Osteoblast (primary cell): ENCODE measurements at places on chromosomes 13 and 19. TPM values are rescaled to one million over a fixed set of nuclear protein-coding genes. Genes with fewer than 3 reads are reported as not detected.

Gene ADGRE3
- total RNA-seq, result not detected in 2 replicates

Gene RDH13
- 9.7 and 12.7 TPM in 2 replicates for total RNA-seq

Gene NFIX
- total RNA-seq, result 114 and 122 TPM in 2 replicates

Gene OR4F17
- not detected in 2 replicates for total RNA-seq

Gene GADD45B
- 41.8 and 46.3 TPM in 2 replicates for total RNA-seq

Gene ERICH6B
- not detected in 2 replicates for total RNA-seq

Gene CCDC194
- not detected in 2 replicates for total RNA-seq

Gene RFPL4AL1
- not detected in 2 replicates for total RNA-seq

Gene GJA3
- under 0.01 TPM in 2 replicates for total RNA-seq

Gene TLE2
- total RNA-seq, result 2.4 and 5.1 TPM in 2 replicates

Gene PDX1
- total RNA-seq, result not detected in 2 replicates

Gene SMAD9
- 3.2 and 4.7 TPM in 2 replicates for total RNA-seq

Gene TUBA3C
- total RNA-seq, result not detected in 2 replicates

Gene KIR2DL1
- total RNA-seq, result not detected in 2 replicates

Gene AMER2
- not detected in 2 replicates for total RNA-seq

Gene GTF3A
- total RNA-seq, result 111 and 115 TPM in 2 replicates

Gene GRIN3B
- total RNA-seq, result not detected in 2 replicates

Gene ZNF14
- total RNA-seq, result 6.5 and 7.4 TPM in 2 replicates

Gene PALM
- 9.7 and 10.5 TPM in 2 replicates for total RNA-seq

Gene ZFP28
- 7.6 and 7.7 TPM in 2 replicates for total RNA-seq

Gene ZNF264
- total RNA-seq, result 26.5 and 32.9 TPM in 2 replicates

Gene GZMM
- total RNA-seq, result under 0.01 TPM in 1 of 2 replicates, not detected in the other

Gene ATP8B3
- total RNA-seq, result 0.59 and 0.72 TPM in 2 replicates

Gene OR1I1
- total RNA-seq, result not detected in 2 replicates

Gene KLF2
- 11.2 and 16.6 TPM in 2 replicates for total RNA-seq
